ENCODE measurements at places on chromosomes 16 and 17.
A peak's percentile ranks its signal among the peaks of the same experiment; 100 is the strongest.

DNA sequence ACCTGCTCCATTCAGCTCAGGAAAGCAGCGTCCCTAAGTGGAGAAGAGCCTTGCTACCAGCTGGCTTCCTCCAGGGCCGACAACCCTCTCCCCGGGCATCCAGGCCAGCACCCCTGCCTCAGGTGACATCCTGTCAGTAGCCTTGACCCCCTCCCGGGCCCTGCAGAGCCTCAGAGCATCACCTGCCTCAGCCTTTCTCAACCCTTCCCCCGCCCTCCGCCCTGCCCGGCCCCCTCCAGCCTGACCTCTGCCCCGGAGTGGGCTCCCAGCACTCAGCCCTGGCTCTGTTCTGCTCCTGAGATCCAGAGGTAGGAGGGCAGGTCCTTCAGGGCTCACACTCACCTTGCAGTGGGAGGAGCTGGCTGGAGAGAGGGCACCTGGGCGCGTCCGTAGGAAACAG, 73.8 kb upstream of the METRNL start:
- no peak for DNase-seq

DNA sequence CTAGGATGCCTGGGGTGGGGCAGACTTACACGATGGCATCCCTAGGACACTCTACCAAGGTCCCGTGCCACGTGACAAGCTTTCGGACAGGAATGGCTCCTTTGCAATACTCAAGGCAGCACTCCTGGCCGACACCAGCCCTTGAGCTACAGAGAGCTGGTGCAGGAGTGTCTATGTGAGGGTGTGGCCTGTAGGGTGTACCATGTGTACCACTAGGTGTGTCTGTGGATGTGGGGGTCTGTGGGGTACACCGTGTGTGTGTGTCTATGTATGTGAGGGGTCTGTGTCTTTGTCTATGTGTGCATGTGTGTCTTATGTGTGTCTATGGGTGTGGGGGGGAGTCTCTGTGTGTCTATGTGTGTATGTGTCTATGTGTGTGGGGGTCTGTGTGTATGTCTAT, 1.9 kb upstream of the TLE7 start:
- DNase-seq = no peak

DNA sequence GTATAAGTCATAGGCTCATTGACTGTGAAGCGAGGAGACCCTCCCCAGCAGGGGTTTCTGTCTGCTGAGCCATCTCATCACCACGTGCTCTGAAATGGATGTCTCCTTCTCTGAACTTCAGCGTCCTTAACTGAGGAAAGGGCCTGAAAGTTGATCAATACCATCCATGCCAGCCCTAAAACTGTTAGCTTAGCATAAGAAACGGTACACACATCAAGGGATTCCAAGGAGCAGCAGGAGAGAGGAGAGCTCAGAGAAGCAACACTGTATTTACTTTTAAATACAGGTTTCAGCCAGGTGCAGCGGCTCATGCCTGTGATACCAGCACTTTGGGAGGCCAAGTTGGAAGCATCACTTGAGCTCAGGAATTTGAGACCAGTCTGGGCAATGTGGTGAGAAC, 248.9 kb upstream of the TNRC6C start:
- no peak for DNase-seq

- DNase-seq = no peak
Measured at GRCh38 chr16:84562174-84562815, 55.6 kb downstream of the COTL1 start.

- DNase-seq = no peak
Measured at GRCh38 chr17:2337544-2338314, 428 bp downstream of the SGSM2 start.

DNA sequence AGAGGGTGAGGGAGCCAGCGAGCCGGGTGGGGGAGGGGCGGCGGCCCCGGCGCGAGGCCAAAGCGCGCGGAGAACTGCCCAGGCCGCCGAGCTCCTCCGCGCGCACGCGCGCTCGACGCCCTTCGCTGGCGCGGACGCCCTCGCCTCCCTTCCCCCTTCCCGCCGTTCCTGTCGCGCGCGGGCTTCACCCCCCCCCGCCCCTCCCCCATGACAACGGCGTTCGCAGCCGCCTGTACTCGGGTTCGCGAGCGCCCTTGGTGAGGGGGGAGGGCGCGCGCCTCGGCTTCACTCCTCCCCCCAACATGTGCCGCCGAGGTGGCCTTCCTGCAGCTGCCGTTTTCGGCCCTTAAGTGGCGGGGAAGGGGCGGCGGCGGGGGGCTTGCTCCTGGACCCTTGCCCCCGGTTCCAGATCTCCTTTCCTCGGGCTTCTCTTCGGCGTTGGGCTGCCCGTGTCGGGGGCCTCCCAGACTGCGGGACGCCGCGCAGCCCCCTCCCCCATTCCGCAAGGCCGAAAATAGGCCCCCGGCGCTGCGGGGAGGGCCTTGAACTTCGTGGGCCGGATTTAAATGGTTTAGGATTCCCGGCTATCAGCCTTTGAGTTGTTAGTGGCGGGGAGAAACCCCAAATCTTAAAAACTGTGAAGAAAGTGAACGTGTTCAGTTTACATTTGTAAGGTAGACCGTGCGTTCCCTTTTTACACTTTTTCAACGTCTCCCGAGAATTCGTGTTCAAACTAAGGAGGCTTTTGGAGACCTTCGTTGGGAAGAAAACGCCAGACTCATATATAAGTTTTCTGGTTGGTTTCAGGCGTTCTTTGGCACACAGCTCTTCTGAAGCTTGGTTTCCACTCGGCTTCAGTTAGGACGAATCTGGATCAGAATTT, 653 bp downstream of the SRRM2 start:
- DNase-seq = peak; percentile 56

GRCh38 chr17:45414990-45415881, 17.4 kb downstream of the ARHGAP27 start:
- DNase-seq = no peak

DNA sequence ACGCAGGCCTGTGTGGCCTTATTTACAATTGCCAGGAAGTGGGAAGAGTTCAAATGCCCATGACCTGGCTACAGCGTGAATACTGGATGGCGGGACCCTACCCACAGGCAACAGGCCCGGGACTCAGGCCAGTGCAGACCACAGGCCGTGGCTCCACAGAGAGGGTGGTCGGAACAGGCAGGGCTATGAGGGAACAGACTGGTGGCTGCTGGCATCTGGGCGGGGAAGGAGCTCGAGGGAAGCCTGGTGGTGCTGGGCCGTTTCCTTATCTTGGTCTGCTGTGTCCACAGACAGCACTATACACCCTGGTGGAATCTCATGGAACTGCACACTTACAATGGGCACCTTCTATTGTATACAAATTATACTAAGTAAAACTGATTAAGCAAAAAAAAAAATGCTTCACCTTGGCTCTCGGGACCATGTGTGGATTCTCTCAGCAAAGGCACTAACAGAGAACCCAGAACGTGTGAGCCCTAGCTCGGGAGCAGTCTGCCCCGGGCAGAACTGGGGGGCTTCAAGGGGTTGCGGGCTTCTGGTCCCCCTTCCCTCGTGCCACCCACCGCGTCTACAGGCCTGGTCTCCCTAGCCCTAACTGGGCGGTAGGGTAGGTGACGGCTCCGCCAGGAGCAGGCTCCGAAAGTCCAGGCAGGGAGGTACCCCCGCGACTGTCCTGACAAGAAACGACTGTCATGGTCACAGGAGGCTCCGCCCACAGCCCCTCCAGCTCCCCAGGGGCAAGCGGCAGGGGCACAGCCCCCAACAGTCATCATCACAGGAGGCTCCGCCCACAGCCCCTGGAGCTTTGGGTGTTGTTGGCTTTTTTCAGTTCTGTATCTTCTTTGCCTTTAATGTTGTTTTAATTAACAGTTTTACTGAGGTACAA, 21.8 kb downstream of the CEP131 start:
- DNase-seq = peak; percentile 44

GRCh38 chr17:10169290-10169689, 29.1 kb downstream of the GAS7 start:
- no peak for DNase-seq

DNA sequence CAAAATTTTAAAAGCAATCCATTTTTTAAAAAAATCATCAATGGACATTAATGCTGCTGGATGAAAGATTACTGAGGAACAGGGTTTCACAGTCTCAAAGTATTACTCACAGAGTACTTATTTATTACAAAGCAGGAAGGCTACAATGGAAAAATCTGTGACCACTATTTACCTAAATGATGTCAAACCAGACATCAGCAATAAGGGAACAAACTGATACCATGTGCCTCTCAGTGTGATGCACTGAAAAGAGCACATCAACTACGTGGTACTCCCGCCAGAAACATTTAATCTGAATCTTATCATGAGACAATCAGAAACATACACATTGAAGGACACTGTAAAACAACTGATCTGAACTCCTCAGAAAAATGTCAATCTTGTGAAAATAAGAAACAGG, 124.2 kb downstream of the PARN start:
- no peak for DNase-seq

DNA sequence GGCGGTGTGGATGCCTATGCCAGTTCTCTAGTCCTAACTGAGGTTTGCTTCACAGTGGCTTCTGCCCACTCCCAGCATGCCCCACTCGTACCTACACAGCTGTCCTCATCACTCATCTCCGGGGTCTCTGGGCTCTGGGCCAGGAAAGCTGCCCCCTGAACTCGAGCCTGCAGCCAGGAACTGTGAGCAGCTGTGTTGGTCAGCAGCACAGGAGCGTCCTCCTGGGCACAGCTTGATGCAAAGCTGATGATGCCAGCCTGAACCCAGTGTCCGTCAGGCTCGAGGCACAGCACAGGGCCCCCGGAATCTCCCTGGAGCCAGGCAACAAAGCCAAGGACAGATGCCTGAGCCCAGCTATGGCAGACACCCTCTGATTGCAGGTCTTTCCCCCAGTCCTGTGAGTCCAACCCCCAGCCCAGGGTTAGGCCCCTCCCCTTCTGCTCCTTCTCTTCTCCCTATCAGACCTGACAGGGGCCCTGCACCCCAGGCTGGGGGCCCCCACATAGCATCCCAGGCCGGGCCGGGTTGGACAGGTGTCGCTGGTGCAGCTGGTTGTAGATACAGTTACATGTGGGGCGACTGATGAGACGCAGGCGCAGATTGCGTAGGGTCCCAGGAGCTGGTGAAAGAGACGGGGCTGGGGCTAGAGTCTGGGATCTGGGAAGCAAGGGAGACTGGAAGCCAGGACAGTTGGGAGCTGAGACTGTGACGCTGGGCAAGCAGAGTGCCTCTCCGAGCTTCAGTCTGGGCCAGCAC, 2.7 kb downstream of the PRSS53 start:
- no peak for DNase-seq

DNA sequence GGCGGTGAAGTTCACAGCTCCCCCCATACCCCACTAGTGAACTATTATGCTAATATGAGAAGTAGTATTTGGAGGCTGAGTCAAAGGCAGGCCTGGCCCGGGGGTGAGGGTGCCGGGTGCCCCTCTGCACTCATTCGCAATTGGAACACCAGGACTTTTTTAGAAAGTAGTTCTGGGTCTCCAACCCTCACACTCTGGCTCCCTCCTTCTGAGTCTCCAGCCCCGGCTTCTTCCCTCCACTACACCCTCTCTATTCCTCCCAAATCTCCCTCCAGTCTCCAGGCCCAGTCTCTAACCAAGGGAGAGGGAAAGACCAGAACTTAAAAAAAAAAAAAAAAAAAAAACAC, 11.3 kb upstream of the HOXB2 start:
- no peak for DNase-seq

GRCh38 chr17:17401271-17401781, 75.5 kb upstream of the MED9 start:
- DNase-seq = no peak

GRCh38 chr16:48963306-48963705, 318.3 kb downstream of the CBLN1 start:
- no peak for DNase-seq

DNA sequence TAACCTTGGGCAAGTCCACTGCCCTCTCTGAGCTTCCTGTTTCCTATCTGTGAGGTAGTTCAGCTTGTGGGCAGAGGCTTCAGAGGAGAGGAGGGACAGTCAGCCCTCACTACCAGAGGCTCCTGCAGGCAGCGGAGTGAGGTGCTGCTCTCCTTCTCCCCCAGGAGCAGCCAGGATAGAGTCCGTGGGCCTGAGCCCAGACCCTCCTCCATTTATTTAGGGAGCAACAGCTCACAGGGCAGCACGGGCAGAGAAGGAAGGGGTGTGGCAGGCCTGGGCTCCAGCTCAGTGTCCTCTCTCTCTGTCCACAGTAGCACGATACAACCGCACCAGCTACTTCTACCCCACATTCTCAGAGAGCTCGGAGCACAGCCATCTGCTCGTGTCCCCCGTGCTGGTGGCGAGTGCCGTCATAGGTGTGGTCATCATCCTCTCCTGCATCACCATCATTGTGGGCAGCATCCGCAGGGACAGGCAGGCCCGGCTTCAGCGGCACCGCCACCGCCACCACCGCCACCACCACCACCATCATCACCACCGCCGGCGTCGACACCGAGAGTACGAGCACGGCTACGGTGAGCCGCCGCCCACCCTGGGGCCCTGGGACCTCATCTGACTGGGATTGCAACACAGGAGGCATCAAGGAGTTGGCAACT, 42.3 kb downstream of the BEAN1 start:
- no peak for DNase-seq

GRCh38 chr17:67053438-67054000, 9.2 kb downstream of the CACNG1 start:
- no peak for DNase-seq

- DNase-seq = no peak
Measured at GRCh38 chr16:66020046-66020445, 346.4 kb upstream of the CDH5 start.

GRCh38 chr16:59236804-59237458, 502.8 kb upstream of the GOT2 start:
- DNase-seq = no peak

GRCh38 chr16:67277999-67278772, 1.1 kb upstream of the PLEKHG4 start:
- peak; percentile 48 for DNase-seq

DNA sequence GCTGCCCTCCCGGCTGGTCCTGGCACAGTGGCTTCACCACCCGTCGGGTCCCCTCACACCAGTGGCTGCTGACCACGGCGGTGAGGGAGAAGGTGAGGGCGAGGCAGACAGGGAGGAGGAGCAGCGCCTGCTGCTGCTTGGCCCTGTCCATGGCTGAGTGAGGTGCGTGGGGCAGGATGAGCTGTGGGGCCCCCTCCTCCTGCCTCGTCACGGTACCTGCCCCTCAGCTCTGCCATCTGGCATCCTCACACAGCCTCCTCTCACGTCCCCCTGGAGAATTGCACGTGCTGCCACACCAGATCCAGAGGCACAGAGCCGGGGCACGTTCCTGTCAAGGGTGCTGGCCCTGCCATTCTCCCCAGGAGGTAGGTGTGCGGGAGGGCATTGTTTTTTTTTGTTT, at the start of gene GSG1L2:
Gene GSG1L2 (minus strand): TSS at position 159 of the 400 bp plus-strand sequence. CDS start 8 bp downstream, at position 151.
- DNase-seq = no peak

DNA sequence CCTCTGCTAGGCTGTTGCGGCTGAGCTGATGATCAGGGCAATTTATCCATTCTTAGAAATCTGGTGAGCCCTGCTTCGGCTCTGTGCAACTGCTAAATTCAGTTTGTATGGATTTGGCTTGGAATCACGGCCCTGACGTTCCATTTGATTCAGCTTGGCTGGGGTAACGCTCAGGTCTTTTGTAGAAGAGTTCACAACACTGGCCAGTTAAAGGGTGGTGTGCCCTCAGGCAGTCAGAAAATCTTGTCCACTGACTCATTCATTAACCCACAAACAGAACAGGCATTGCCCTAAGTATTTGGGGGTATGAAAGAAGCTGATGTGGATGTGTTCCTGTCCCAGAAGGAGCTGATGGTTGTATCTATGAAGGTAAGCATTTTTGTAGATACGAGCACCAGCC, 53.9 kb downstream of the GNAO1 start:
- peak; percentile 20 for DNase-seq
